ENCODE measurements at places on chromosomes 4 and X. TPM values are rescaled to one million over a fixed set of nuclear protein-coding genes. Genes with fewer than 3 reads are reported as not detected.

RAB9B gene
- 19.8 TPM for total RNA-seq

MAGEC1 gene
- total RNA-seq, result not detected

DBET gene
- total RNA-seq, result not detected

GAGE1 gene
- not detected for total RNA-seq

NFXL1 gene
- 7.8 TPM for total RNA-seq
